ENCODE measurements at places on chromosomes 1 and 21.

DNA sequence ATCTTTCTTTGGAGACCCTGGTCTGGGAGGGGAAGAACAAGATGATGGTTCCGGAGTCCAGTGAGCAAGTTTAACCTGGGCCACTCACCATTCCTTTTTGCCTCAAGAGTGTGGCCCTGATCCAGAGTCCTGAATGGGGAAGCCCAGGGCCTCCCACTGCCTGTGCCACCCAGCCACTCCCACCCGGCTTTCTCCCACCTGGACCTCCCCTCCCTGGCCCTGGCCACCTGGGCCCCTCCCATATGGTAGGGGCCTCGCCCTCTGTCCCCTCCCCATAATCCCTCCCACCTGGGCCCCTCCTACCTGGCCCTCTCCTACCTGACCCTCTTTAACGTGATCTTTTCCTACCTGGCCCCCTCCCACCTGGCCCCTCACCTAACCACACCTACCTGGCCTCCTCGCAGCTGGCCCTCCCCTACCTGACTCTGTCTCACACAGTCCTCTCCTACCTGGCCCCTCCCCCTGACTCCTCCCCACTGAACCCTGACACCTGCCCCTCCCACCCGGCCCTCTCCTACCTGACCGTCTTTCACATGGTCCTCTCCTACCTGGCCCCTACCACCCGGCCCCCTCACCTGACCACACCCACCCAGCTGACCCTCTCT, 220.7 kb upstream of the VAMP3 start:
- DNase-seq = no peak

GRCh38 chr1:64664299-64664698, 80.6 kb upstream of the RAVER2 start:
- no peak for DNase-seq

- DNase-seq = peak; percentile 24
Measured at GRCh38 chr1:214446772-214447556, 104.4 kb downstream of the PTPN14 start.

- no peak for DNase-seq
Measured at GRCh38 chr1:34739613-34740012, 15.2 kb upstream of the GJB5 start.

GRCh38 chr1:89821322-89822108, 683 bp downstream of the LRRC8D start:
- DNase-seq = peak; percentile 88

GRCh38 chr1:18012686-18013085, 94.9 kb upstream of the IGSF21 start:
- no peak for DNase-seq

DNA sequence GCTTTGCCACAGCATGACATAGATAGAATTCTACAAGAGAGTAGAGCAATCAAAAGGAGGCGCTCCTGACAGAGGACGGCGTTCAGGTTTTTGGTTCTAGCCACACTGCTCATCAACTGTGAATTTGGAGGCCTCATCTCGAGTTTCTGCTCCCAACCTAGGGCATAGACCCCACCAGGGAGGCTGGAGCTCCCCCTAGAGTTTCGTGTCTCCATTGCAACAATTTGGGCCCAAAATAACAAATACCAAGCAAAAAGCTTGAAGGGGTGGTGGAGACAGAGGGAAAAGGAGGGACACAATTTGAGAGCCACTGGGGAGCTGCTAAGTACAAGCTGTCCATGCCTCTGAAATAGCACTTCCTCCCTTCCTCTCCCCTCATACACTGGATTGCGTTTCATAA, 297.0 kb downstream of the GPATCH2 start:
- peak; percentile 51 for DNase-seq

GRCh38 chr21:36425286-36425685, 40.1 kb downstream of the CHAF1B start:
- DNase-seq = no peak

GRCh38 chr1:3068564-3069431, at the start of gene PRDM16:
Gene PRDM16, plus strand, starts transcription at chr1:3069203. Its CDS starts 57 bp downstream, at chr1:3069260.
- no peak for DNase-seq

DNA sequence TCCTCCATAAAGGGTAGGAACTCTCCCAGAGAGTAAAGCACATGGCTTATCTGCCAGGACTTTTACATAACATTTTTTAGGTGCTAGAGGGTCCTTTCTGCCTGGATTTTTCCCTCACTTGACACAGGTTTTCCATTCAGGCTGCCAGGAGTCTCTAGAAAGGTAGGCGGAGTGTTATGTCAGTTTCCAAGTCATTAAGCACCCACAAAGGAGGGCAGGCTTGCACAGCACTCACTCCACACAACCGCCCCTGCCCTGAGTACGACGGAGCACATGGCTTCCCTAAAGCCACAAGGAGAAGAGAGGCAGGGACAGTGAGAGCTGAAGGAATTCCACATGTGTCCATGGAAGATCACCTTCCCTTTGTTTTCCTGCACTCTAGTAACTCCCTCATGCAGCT, 55.7 kb downstream of the CAPZB start:
- DNase-seq = no peak

DNA sequence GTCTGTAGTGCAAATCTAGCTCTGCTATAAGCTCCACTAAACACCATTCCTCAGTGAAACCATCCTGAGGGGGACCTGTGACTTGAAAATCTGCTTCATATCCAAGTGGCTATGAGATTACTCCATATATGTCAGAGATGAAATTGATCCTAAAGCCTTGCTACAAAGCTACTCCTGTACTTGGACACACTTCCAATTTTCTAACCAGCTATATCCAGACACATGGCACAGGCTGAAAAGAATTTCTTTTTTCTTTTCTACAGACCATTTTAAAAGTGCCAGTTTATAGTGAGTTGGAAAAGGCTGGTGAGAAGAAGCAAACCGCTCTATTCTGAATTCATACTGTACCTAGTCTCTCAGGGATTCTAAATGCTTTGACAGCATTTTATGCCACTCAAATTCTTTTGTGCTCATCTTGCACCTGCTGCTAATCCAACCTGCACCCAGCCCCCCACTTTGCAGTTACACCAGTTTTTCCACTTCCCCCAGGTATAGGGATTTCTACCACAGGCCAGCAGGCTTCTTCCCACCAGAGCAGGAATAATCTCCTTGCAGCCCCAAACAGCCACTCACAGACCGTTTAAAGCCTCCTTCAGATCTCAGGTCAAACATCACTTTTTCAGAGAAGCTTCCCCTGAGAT, 112.5 kb downstream of the RERE start:
- no peak for DNase-seq

DNA sequence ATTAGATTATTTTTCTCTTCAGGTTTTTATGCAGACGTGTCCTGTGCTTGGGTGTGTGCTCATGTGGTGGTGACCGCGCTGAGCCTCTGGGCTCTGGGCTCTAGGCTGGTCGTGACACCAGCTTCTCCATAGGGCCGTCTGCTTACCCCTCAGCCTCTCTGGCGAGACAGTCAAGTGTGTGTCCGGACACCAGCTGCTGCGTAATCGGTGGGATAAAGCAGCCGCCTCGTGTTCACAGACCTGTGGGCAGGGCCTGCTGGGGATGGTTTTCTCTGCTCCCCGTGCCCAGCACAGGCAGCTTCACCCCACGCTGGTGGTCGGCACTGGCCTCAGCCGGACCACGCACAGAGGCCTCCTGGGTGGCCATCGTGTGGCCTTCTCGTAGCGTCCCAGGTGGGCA, 33.6 kb upstream of the DIP2A start:
- no peak for DNase-seq

DNA sequence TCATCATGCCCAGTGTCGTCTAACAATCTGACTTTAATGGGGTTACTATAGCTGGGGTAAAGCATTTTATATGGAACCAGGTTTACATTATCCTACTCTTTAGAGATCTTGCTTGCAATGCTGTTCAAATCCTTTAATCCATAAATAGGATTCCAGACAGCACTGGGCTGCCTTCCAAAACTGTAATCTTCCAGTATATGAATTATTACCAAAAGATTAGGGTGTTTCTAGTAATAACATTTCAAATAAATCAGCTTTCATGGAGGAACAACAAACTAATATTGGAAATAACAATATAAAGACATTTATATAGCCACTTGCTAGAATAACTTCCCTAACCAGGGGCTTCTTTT, 88.6 kb upstream of the PLXNA2 start:
- DNase-seq = no peak

- no peak for DNase-seq
Measured at GRCh38 chr1:15260418-15261154, 13.6 kb downstream of the FHAD1 start.

GRCh38 chr21:22898051-22898665, 1899.9 kb downstream of the NCAM2 start:
- DNase-seq = no peak

DNA sequence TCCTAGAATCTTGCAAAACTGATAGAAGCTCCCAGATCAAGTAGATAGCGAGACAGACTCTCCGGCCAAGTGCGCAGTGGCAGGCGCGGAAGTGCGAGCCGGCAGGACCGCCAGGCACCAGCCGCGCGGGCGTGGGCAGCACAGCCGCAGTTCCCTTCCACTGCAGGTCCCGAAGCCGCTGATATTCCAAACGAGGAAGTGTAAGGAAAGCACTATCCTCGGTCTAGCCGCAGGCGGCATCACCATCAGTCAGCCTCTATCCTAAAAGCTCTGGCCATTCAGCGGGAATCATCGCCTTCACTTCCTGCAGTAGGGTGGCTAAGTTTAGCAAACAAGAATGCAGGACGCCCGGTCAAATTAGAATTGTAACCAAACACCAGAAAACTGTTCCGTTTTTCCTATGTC, 710 bp downstream of the GLRX2 start:
- DNase-seq = peak; percentile 39

GRCh38 chr1:236913371-236914037, 90.7 kb downstream of the MT1HL1 start:
- DNase-seq = no peak

DNA sequence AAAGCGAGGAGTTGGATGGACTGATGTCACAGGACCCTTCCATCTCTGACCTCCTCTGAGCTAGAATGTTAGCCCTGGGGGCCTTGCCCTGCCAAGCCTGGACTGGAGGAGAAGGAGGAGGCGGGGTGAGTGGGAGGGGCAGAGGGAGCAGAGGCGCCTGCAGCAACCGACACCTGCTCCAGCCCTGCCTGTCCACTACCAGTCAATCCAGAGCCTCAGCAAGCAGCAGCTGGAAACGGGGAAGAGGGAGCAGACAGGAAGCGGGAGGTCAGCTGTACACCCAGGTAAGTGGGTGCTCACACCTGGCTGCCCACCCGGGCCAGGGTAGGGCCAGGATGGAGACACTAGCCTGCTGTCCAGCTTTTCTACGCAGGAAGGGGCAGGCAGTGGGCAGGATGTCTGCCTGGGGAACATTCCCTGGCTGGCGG, at the start of gene IGFN1:
Gene IGFN1, plus strand, starts transcription at position 201 of the 428 bp plus-strand sequence. CDS start 2,470 bp downstream, outside the sequence.
- DNase-seq = no peak

Measured in germinal center (tissue), 1 donor.